ENCODE measurements at places on chromosomes 16 and 17.

DNA sequence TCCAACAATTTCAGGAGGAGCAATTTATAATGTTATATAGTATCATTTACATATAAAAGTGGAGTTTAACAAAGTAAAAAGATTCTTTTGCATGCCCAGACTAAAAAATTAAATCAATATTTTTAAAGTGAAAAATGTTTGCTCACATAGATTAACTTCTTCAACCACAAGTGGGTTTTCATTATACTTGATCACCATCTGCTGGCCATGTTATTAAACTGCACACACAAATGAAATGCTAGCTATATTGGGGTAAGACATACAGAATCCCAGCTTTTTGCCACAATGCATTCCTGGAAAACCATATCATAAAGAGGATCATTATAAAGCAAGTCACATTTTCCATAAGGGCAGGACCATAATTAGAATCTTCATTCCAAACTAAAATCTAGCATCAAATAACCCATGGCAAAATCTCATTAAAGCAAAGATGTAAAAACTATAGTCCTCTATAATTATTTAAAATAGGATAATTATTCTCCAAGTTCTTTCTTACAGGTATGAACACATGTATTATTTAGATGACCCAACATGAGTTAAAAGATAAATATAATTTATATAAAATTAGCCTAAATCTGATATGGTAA is 26.3 kb downstream of the CEP112 start:
- DNase-seq: peak; percentile 53

- DNase-seq: no peak
Measured at GRCh38 chr16:49281843-49282642, 405 bp upstream of the CBLN1 start.

GRCh38 chr17:57463103-57463885 is 207.0 kb downstream of the MSI2 start:
- no peak for DNase-seq

DNA sequence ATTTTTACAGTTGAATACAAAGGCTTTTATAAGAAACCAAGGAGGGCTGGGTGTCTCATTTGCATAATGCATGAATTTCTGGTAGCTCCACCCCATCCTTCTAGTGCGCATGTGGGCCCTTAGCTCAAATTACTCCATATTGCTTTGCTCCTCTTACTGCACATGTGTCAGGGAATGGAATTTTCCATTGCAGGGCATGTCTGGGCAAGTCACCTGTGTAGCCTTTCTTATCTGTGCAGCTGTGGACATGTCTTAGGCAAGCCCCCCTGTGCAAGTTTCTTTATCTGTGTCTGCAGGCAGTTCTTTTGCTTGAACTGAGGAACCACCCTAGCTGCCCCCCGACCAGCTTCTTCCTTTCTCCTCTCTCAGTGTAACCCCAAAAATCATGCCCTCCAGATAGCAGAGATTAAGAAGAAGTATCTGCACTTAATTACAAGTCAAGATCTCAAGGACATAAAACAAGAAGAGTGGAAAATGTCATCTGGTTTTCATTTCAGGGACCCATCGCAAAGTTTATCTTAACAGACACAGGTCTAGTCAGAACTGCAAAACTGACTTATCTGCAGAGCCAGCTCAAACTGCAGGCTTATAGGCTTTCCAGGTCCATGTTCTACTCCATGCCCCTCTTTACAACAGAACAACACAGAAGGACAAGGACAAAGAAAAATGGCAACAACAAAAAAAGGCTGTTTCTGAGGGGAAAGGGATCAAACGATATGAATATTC is 137.9 kb upstream of the HS3ST4 start:
- no peak for DNase-seq

DNA sequence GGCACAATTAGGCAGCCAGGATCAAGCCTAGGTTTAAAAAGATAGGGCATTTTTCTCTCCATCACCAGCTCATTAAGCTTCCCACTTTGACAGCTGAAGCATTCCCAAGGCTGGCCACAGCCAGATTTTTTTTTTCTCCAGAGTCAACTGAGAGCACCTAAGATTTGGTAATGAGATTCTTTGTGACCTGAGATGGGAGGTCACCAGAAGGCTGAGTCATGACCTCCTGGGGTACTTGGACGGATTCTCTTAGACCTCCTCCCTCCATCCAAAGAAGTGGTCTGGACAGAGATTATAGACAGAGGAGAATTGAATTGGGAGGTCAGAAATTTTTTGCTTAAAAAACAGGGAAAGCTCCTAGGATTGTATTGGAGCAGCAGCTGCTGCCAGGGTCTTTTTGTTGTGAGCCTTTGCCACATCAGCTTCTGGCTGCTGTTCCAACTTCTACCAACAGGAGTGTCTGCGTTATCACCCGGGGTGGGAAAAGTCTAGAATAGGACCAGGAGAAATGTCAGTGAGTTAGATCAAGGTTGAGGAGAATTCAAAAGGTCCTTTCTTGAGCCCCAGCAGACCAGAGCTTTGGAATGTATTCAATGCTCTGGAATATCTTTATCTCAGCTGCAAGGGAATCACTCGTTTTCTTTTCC is 221.2 kb upstream of the N4BP1 start:
- DNase-seq: no peak

DNA sequence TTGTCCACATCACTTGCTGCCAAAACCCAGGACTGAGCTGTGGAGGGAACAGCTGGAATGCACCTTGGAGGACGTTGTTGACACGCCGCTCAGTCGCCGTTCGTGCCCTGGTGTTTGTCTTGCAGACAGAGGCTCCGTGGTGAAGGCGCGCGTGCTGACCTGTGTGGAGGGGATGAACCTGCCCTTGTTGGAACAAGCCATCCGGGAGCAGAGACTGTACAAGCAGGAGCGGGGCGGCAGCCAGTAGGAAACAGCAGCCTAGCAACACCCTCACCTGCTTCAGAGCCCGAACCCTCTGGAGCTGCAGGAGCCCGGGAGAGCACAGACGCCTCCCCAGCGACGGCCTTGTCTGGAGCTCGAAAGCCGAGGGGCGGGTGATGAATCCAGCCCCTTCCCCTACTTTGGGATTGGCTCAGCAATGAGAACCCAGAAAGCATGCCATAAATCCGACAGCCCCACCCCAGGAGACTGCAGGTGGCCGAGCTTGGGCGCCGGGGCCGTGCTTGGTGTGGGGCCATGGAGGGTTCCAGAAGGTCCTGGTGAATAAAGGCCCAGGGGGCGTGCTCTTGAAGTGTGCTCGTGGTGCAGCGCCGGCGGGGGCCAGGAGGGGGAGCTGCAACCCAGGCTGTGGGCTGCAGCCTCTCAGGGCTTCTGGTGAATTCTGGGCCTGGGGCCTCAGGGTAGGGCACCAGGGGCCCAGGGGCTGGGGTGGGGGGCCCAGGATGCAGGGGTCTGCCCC is 470 bp upstream of the CDK3 start:
- DNase-seq: no peak

- DNase-seq: peak; percentile 2
Measured at GRCh38 chr17:4001048-4001590, 36.9 kb upstream of the ATP2A3 start.

DNA sequence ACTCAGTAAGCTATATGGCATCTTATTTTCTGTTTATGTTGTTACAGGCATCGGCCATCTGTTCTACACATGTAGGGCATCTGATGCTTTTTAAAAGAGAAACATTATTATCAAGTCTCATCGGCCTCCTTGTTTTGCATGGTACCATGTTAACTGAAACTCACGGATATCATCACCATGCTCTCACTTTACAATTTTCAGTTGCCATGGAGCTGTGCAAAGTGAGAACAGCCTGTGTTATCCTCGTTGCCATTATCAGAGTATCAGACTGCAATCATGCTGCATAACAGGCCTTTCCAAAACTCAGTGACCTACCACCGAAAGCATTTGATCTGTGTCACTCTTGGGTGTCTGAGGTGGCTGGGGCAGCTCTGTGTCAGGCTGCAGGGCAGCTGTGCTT is 110.3 kb downstream of the C17orf67 start:
- no peak for DNase-seq

GRCh38 chr16:11551842-11552241 is 34.9 kb downstream of the LITAF start:
- DNase-seq: no peak

DNA sequence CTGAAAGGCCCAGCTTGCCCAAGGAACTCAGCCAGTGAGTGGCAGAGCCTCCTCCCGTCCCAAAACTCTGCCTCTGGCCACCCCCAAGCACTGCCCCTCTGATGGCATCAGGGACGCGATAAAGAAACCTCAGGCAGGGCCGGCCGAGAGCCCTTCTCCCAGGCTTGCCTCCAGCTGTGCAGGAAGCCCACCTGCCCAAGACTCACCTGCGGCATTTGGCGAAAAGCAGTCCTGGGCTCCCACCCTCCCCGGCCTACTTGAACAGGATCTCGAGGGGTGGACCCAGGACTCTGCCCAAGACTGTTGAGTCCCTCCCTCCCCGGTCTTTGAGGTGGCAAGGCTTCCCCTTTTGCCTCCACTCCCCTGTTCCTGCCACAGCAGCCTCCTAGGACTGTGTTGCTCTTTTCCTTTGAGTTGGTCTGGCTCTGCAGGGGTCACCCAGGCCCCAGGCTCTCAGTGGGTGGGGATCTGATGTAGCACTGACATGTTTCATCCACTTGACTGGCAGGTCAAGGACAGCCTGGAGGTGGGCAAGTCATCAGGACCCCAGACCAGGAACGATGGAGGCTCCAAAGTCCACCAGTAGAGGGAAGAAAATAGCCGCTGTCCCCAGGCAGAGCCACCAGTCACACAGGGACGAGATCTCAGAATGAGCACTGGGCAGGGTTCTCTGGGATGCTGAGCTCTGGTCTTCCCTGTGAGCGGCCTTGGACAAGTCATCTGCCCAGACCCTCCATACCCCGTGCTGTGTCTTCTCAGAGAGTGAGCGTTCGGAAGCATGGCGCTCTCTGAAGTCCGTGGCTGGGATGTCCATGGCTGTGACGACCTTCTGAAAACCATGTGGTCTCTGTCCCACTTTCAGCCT is 111.0 kb upstream of the TNRC6C start:
- no peak for DNase-seq

DNA sequence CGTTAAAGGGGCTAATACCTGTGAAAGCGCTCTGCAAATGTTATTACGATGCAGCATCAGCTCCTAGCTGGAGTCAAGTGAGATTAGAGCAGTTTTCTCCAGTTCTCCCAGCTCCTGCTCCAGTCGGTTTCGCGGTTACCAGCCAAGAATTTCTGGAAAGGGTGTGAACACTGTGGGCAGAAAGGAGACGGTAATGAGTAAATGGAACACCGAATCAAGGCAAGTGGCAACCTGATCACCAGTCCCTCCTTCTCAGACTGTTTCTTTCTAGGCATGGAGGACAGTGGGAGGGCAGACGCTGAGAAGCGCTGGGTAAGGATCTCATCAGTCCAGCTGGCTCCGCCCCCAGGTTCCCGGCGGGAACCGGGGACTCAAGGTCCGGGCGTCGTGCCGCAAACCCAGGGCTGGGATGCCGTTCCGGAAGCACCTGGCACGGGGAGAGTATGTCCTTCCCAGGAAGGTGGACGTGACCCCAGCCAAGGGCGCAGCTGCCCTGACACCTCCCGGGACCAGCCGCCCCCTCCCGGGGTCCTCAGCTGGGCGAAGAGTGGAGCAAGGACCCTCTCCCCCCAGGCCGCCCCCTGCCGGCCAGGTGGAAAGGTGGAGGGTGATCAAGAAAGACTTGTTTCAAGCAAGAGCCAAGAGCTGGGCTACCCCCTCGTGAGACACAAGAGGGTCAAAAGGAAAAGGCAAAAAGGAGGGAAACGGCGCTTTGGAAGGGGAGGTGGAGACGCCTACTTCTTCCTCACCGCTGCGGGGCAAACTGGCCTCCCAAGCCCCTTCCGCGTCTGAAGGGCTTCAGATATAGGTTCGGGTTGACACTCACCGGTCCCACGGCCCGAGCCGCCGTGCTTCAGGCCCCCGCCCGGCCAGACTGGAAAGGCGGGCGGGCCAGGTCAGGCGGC is 481 bp downstream of the MYO19 start:
- no peak for DNase-seq

GRCh38 chr17:75307957-75308731 is 18.9 kb upstream of the SLC25A19 start:
- DNase-seq: no peak

DNA sequence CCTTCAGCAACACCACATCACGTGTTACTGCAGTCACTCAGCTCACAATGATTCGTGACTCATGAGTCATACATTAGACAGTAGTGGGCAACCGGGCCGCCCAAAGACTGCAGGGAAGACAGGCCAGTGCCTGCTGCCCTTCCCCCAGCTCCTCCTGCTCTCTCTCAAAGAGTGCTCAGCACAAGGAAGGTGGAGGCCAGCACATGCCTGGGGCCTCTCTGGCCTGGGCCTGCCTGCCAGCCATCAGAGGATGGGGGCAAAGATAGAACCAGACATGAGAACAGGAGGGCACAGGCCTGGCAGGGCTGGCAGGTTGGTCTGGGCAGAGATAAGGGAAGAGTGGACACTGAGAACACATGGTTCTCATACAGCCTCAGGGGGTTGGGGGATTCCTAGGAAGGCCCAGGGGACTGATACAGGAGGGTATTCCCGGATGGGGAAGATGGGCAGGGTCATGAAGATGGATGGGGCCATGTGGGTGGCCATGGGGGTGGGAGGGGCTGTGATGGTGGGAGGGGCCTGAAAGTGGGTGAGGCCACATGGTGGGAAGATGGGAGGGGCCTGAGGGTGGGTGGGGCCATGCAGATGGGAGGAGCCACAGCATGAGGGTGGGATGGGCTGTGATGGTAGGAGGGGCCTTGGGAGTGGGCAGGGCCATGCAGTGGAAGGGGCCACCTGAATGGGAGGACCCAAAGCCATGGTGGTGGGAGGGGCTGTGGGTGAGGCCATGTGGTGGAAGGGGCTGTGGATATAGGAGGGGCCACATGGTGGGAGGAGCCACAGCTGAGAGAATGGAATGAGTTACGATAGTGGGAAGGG is 29.0 kb downstream of the KATNB1 start:
- DNase-seq: peak; percentile 30

DNA sequence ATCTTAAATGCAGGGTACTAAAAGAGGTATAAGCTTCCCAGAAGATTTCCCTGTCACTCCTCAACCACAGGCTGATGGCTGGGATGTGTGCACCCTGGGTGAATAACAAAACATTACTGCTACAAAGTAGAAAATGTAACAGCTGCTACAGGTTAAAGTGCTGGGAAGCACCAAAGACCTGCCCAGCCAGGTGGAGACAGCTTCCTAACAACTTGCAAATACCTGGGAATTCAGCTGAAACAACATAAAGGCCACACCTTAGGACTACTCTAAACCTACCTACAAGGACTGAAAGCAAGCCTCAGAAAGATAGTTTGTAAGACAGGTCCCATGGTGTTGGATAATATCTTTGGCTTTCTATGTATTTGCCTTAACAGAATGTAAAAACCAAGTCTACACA is 118.5 kb downstream of the CEP112 start:
- DNase-seq: no peak

- no peak for DNase-seq
Measured at GRCh38 chr17:64123114-64123513, 6.8 kb downstream of the ERN1 start.
